Stimulated activated CD4-positive, alpha-beta T cell treated with anti-CD3 and anti-CD28 coated beads, Interleukin-2, amount 100 ng/mL, for 4 hours (primary cell): ENCODE measurements at places on chromosomes 2 and 18.

GRCh38 chr2:53820048-53820447 is 33.2 kb downstream of the ERLEC1 start:
- no peak for DNase-seq

- DNase-seq: no peak
Observed at GRCh38 chr2:68715353-68716041, 19.1 kb upstream of the ARHGAP25 start.

DNA sequence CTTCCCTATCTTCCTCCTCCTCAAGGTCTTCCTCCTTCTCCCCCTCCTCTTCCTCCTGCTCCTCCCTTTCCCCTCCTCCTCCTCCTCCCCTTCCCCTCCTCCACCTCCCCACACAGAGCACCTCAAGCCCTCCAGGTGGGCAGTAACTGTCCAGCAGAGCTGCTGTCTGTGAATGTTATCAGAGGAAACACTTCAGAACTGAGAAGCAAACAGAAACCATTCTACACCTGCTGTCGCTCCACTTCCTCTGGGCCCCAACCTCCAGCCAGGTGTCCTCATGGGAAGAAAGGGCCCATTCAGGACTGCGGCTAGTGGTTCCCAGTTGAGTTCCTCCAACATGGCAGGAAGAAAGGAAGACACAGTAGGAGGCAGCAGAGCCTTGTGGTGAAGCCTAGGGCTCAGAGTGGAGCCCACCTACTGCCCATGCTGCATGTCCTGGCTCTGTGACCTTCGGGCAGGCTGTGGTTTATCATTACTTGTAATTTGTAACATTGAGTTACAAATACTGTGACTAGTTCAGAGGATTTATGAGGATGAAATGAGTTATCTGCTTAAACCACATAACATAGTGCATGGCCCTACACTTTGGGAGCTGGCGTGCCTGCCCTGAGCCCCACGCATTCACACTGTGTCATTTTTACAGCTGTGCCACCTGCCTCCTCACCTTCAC is 165.9 kb upstream of the ID2 start:
- no peak for DNase-seq

- DNase-seq: no peak
Observed at GRCh38 chr18:36635414-36636096, 193.2 kb downstream of the TPGS2 start.

DNA sequence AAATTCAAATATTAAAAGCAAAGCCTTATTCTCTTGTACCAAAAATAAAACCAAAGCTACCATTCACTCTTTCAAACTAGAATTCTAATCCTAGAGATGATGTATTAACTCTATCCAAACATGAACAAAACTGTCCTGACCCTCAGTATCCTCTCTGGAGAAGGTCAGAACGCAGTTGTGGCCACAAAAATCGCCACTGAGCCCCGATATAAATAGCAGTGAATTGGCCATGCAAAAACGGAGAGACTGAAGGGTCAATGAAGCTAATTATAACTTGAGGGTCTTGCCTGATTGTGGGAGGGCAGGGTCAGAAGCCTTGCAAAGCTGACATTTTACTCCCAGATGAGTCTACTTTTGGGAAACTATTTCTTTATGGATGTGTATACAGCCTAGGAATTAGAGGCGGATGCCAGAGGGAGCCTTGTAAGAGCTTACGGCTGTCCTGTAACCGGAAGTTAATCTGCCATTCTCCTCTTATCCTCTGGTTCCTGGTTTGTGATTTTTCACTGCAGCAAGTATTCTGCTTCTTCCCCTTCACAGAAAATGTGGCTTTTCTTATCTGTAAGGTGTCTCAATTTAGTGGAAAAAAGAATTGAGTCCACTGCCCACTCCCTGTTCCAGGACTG is 28.1 kb downstream of the CAVIN2 start:
- DNase-seq: no peak

GRCh38 chr2:30503695-30504052 is 56.6 kb downstream of the LCLAT1 start:
- DNase-seq: no peak

DNA sequence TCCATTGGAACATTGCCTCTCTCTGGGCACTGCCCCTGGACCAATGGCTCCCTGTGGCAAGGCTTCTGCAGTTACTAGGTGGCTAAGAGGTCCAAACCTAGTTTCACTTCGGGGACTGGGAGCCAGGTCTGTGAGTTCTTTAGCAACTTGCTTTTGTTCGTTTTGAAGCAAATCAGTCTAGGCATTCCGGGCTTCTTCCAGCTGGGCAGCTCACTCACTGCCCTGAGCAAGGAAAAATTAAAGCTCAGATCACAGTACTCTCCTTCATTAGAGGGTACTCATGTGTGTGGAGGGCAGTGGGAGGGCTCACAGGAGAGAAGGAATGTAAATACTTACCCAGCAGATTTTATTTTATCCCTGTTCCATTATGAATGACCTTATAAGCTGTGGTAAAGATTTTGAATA is 80.3 kb downstream of the SPP2 start:
- DNase-seq: no peak

GRCh38 chr2:158743879-158744278 is 51.2 kb upstream of the DAPL1 start:
- DNase-seq: no peak

- DNase-seq: no peak
Observed at GRCh38 chr2:229831805-229832509, 89.9 kb downstream of the TRIP12 start.

- no peak for DNase-seq
Observed at GRCh38 chr2:120261387-120262006, 8.8 kb downstream of the RALB start.

DNA sequence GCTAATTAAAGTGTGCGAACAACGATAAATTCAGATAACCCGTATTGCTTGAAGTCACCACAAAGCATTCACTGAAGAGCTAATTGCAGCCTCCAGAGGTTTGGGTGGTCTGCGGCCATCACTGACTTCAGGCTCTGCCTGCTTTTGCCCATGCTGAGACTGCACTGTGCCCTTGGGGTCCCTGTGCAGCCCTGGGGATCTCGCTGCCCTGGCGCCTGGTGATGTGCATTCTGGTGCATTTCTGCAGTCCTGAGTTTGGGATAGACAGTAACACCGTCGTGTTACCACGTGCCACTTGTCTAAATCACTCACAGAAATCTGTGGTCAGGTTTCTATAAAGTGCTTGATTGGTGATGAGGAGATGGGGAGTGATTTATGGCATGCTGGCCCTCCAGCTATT is 27.6 kb downstream of the LDLRAD4 start:
- DNase-seq: no peak

GRCh38 chr18:2847317-2848246 is 776 bp downstream of the EMILIN2 start:
- peak; percentile 23 for DNase-seq

GRCh38 chr2:74481431-74481830 is 1.4 kb downstream of the CCDC142 start:
- no peak for DNase-seq

DNA sequence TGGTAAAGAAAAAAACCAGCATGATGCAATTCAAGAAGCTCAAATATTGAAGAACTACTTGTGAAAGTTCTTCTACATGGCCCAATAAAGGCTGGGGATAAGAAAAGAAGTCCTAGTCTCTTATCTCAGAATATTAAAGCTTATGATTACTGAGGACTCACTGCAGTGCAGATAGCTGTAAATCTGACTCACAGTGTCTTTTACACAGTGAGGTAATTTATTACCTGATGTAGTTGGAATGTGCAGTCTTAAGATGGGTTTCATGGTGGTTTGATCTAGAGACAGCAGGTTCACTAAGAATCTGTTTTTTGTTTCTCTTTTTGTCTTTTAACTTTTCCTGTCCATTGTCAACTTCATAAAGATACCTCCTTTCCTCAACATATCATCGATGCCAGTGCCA is 484.0 kb upstream of the MAP2 start:
- no peak for DNase-seq

GRCh38 chr2:60555783-60556139 is 2.3 kb upstream of the BCL11A start:
- DNase-seq: no peak

DNA sequence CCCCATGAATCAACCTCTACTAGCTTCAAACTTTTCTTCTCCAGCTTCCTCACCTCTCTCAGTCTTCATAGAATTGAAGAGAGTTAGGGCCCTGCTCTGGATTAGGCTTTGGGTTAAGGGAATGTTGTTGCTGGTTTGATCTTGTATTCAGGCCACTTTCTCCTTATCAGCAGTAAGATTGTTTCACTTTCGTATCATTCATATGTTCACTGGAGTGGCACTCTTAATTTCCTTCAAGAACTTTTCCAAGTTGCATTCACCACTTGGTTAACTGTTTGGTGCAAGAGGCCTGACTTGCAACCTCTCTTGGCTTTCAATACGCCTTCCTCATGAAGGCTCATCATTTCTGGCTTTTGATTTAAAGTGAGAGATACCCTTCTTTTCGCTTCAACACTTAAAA is 22.8 kb downstream of the OXER1 start:
- no peak for DNase-seq
